ENCODE measurements at places on chromosomes 6 and 20. TPM values are rescaled to one million over a fixed set of nuclear protein-coding genes. Genes with fewer than 3 reads are reported as not detected.

Gene PROKR2
- total RNA-seq: not detected

Gene NTSR1
- 0.14 TPM for total RNA-seq

Gene PSORS1C2
- not detected for total RNA-seq

- DNase-seq: no peak
- H3K27me3 ChIP-seq: no peaks in the 10 kb centered on the region
- H3K4me1 ChIP-seq: no peaks in the 10 kb centered on the region
- H3K27ac ChIP-seq: no peak overlapping the region
- H3K4me3 ChIP-seq: no peak overlapping the region
- peaks cover 55% of the 10 kb centered on the region for H3K36me3 ChIP-seq
Measured at GRCh38 chr20:31760519-31761240, 21.6 kb downstream of the TPX2 start.

DNA sequence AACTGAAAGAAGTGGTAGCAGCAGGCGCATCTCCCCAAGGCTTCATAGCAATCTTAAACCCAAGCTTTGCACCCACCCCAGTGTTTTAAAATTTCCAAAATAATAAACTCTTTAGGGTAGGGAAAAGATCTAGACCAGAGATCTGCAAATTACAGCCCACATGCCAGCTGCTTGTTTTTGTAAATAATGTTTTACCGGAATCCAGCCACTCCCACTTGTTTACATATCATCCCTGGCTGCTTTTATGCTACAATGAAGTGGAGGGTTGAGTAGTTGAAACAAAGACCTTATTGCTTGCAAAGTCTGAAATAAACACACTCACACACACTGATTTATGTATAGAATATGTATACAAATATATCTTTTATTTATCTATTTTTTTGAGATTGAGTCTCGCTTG lies 30.0 kb downstream of the SLX4IP start:
- no peak overlapping the region for H3K27ac ChIP-seq
- H3K27me3 ChIP-seq: no peaks in the 10 kb centered on the region
- H3K4me1 ChIP-seq: peaks cover 13% of the 10 kb centered on the region
- DNase-seq: no peak
- peaks cover 34% of the 10 kb centered on the region for H3K36me3 ChIP-seq

GRCh38 chr6:25417046-25417605 lies 138.0 kb downstream of the CARMIL1 start:
- H3K4me3 ChIP-seq: no peak overlapping the region
- peaks cover 18% of the 10 kb centered on the region for H3K4me1 ChIP-seq

DNA sequence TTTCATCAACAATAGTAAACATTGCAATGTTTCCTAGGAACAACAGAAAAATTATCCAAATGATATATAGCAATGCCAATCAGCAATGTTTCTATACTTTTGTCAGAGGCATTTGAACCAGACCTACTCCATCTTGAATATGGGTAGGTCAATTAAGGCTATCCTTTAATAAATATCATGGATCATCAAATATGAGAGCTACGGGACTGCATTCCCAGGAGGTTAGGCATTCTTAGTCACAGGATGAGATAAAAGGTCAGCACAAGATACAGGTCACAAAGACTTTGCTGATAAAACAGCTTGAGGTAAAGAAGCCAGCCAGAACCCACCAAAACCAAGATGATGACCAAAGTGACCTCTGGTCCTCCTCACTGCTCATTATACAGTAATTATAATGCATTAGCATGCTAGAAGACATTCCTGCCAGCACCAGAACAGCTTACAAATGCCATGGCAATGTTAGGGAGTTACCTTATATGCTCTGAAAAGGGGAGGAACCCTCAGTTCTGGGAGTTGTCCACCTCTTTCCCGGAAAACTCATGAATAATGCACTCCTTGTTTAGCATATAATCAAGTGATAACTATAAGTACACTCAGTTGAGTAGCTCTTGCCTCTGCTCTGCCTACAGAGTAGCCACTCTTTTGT lies 8.6 kb upstream of the SERPINB6 start:
- peaks cover 11% of the 10 kb centered on the region for H3K27me3 ChIP-seq
- H3K4me1 ChIP-seq: peaks cover 24% of the 10 kb centered on the region
- H3K36me3 ChIP-seq: no peaks in the 10 kb centered on the region
- H3K27ac ChIP-seq: no peak overlapping the region
- no peak for DNase-seq
- no peak overlapping the region for H3K4me3 ChIP-seq

- no peaks in the 10 kb centered on the region for H3K27me3 ChIP-seq
- H3K4me1 ChIP-seq: no peaks in the 10 kb centered on the region
- peaks cover 41% of the 10 kb centered on the region for H3K36me3 ChIP-seq
- no peak overlapping the region for H3K27ac ChIP-seq
- no peak for DNase-seq
Measured at GRCh38 chr6:105322499-105323225, 80.2 kb downstream of the PREP start.

DNA sequence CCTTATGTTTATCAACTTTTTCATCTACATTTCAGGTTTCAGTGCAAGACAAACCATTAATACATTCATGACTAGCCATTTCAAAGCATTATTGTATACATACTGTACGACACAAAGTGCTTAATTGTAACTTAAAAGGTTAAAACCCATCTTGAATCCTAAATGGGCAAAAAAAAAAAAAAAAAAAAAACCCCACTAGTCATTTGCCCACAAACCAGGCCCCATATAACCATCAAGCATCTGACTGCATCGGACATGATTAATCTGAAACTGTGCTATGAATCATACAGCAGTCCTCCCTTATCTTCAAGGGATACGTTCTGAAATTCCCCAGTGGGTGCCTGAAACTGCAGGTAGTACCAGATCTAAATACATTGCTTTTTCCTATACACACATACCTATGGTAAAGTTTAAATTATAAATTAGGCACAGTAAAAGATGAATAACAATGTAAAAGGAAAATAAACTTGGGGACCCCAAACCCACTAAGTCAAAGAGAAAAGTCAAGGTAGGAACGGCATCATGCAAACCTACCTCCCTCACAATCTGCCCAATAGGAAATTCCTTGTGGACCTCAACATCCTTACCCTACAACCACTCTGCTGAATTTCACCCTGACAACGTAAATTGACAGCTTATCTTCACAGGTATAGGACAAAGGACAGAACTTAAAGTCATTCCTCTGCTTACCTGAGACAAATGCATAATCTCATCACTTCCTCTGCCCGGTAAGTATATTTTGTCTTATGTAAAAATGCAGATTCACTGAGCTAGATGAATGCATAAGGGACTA lies 14.3 kb downstream of the B4GALT5 start:
- peaks cover 9% of the 10 kb centered on the region for H3K36me3 ChIP-seq
- peaks cover 66% of the 10 kb centered on the region for H3K4me1 ChIP-seq
- DNase-seq: peak; percentile 47
- peak overlapping the region; percentile 73 for H3K27ac ChIP-seq

- peaks cover 59% of the 10 kb centered on the region for H3K4me1 ChIP-seq
- no peaks in the 10 kb centered on the region for H3K27me3 ChIP-seq
- peak overlapping the region; percentile 78 for H3K4me3 ChIP-seq
- H3K36me3 ChIP-seq: peaks cover 3% of the 10 kb centered on the region
- H3K27ac ChIP-seq: peak overlapping the region; percentile 87
Measured at GRCh38 chr20:44650771-44651433, 597 bp downstream of the ADA start.

DNA sequence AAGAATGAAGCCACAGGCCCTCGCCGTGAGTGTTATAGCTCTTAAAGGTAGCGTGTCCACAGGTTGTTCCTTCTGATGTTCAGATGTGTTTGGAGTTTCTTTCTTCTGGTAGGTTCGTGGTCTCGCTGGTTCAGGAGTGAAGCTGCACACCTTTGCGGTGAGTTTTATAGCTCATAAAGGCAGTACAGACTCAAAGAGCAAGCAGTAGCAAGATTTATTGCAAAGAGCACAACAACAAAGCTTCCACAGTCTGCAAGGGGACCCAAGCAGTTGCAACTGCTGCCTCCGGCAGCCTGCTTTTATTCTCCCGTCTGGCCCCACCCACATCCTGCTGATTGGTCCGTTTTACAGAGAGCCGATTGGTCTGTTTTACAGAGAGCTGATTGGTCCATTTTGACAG lies 5.2 kb downstream of the HIVEP1 start:
- H3K27me3 ChIP-seq: no peaks in the 10 kb centered on the region
- peak; percentile 53 for DNase-seq
- peak overlapping the region; percentile 10 for H3K4me3 ChIP-seq
- H3K27ac ChIP-seq: peak overlapping the region; percentile 59
- peaks cover 80% of the 10 kb centered on the region for H3K36me3 ChIP-seq
- H3K4me1 ChIP-seq: peaks cover 67% of the 10 kb centered on the region

DNA sequence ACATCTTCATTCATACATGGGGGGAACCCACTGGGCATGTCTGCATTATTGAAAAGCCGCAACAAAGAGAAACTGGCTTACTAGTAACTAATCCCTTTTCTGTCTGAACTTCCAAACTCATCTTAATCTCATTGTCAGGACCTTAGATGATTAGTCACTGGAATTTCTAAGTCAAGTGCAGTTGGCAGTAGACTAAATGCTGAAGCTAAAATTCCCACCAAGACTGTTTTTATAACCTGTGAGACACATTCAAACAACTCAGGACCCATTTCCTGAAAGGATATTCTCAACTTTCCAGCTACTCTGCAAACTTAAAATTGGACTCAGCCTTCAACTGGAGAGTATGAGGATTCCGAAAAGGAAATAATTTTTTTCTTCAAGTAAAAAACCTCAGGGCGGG lies 94.8 kb upstream of the SCAF8 start:
- no peak for DNase-seq
- H3K27ac ChIP-seq: no peak overlapping the region
- H3K4me3 ChIP-seq: no peak overlapping the region
- peaks cover 4% of the 10 kb centered on the region for H3K27me3 ChIP-seq

DNA sequence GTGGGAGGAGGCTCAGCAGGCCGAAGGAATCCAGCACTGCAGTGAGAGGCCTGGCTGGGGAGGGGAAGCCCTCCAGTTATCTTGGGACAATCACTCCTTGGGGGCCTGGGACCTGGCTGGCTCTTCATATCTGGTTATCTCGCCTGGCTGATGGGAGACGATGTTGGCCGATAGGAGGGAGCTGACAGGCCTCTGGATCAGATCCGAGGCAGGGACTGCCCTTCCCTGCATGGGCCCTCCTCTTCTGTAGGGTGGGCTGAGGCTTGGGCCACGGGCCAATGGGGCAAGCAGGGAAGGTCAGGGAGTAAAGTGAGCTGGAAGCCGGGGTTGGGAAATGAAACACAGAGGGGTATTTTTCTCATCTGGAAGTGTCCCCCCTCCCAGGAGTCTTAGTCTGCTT lies 25.2 kb downstream of the MANBAL start:
- peak overlapping the region; percentile 44 for H3K27ac ChIP-seq
- H3K4me1 ChIP-seq: peaks cover 24% of the 10 kb centered on the region
- no peaks in the 10 kb centered on the region for H3K27me3 ChIP-seq
- H3K4me3 ChIP-seq: no peak overlapping the region
- peaks cover 20% of the 10 kb centered on the region for H3K36me3 ChIP-seq

- no peak overlapping the region for H3K27ac ChIP-seq
- no peaks in the 10 kb centered on the region for H3K27me3 ChIP-seq
- no peaks in the 10 kb centered on the region for H3K4me1 ChIP-seq
- no peaks in the 10 kb centered on the region for H3K36me3 ChIP-seq
Measured at GRCh38 chr6:161199850-161200249, 74.0 kb downstream of the AGPAT4 start.

GRCh38 chr6:1662534-1662933 lies 52.8 kb downstream of the FOXC1 start:
- H3K4me1 ChIP-seq: no peaks in the 10 kb centered on the region
- no peak overlapping the region for H3K4me3 ChIP-seq
- H3K27me3 ChIP-seq: no peaks in the 10 kb centered on the region
- H3K27ac ChIP-seq: no peak overlapping the region

DNA sequence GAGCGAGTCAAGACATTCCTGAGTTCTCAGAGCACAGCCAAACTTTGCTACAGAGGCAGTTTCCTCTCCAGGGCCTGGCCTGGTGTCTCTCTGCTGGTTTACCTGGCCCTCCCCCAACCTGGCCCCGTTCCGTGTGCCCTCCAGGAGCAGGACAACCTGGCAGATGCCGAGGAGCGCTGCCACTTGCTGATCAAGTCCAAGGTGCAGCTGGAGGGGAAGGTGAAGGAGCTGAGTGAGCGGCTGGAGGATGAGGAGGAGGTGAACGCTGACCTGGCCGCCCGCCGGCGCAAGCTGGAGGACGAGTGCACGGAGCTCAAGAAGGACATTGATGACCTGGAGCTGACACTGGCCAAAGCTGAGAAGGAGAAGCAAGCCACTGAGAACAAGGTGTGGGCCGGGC lies 39.5 kb downstream of the MYH7B start:
- H3K27me3 ChIP-seq: no peaks in the 10 kb centered on the region
- no peak for DNase-seq
- peaks cover 4% of the 10 kb centered on the region for H3K4me1 ChIP-seq
- H3K4me3 ChIP-seq: no peak overlapping the region
- peaks cover 18% of the 10 kb centered on the region for H3K36me3 ChIP-seq
- no peak overlapping the region for H3K27ac ChIP-seq

- no peak overlapping the region for H3K27ac ChIP-seq
- peaks cover 4% of the 10 kb centered on the region for H3K27me3 ChIP-seq
- H3K4me1 ChIP-seq: no peaks in the 10 kb centered on the region
- H3K4me3 ChIP-seq: no peak overlapping the region
- H3K36me3 ChIP-seq: peaks cover 5% of the 10 kb centered on the region
- DNase-seq: no peak
Measured at GRCh38 chr6:143934331-143934730, 70.1 kb downstream of the ZC2HC1B start.

GRCh38 chr20:20331817-20332216 lies 36.1 kb upstream of the INSM1 start:
- H3K27ac ChIP-seq: no peak overlapping the region
- H3K4me3 ChIP-seq: no peak overlapping the region
- H3K4me1 ChIP-seq: peaks cover 2% of the 10 kb centered on the region
- H3K36me3 ChIP-seq: no peaks in the 10 kb centered on the region
- DNase-seq: no peak

Data from activated CD4-positive, alpha-beta T cell treated with anti-CD3 and anti-CD28 coated beads for 36 hours (primary cell).